K562 (cell line): ENCODE measurements at places on chromosomes 5 and 9. TPM values are rescaled to one million over a fixed set of nuclear protein-coding genes. Genes with fewer than 3 reads are reported as not detected.

GRCh38 chr9:84254972-84255371 is 85.6 kb downstream of the SLC28A3 start:
- DNase-seq: no peak

GRCh38 chr5:162593881-162594280 is 526.3 kb downstream of the GABRG2 start:
- peak; percentile 9 for DNase-seq

- no peak for DNase-seq
Measured at GRCh38 chr9:15400281-15400941, 22.3 kb upstream of the SNAPC3 start.

- DNase-seq: peak; percentile 62
Measured at GRCh38 chr5:113053511-113053995, 77.0 kb downstream of the DCP2 start.

GRCh38 chr5:6788439-6788838 is 75.2 kb downstream of the TENT4A start:
- no peak for DNase-seq

DNAJB5 gene
- 3.6 and 4.4 TPM in 2 replicates for total RNA-seq

DNA sequence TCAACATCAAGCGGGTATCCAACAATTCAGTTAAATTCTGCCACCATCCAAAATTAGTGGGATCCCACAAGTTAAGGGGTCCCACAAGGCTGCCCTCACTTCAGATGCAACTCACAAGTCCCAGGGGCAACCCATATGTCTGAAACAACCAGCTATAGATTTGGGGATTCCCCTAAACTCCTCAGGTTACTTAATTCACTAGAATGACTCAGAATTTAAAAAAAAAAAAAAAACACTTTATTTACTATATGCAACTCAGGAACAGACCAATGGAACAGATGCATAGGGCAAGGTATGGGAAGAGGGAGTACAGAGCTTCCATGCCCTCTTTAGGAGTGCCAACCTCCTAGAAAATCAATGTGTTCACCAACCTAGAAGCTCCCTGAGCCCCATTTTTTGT is 15.1 kb downstream of the AUH start:
- no peak for DNase-seq

- DNase-seq: no peak
Measured at GRCh38 chr5:89036166-89036565, 153.2 kb upstream of the MEF2C start.

- no peak for DNase-seq
Measured at GRCh38 chr5:17365811-17366138, 132.3 kb upstream of the TAF11L2 start.

DMRT3 gene
- total RNA-seq: not detected in 2 replicates

- no peak for DNase-seq
Measured at GRCh38 chr5:35859101-35859661, 2.5 kb downstream of the IL7R start.

CKMT2 gene
- total RNA-seq: not detected in 2 replicates

PSIP1 gene
- total RNA-seq: 52.3 and 56.8 TPM in 2 replicates

GRCh38 chr5:79107020-79107796 is 4.4 kb upstream of the BHMT start:
- no peak for DNase-seq
